ENCODE measurements at places on chromosomes 12 and 14.

GRCh38 chr12:9745199-9745598 lies 12.3 kb upstream of the CLECL1 start:
- DNase-seq = no peak

- no peak for DNase-seq
Measured at GRCh38 chr14:56145965-56146364, 27.8 kb downstream of the PELI2 start.

DNA sequence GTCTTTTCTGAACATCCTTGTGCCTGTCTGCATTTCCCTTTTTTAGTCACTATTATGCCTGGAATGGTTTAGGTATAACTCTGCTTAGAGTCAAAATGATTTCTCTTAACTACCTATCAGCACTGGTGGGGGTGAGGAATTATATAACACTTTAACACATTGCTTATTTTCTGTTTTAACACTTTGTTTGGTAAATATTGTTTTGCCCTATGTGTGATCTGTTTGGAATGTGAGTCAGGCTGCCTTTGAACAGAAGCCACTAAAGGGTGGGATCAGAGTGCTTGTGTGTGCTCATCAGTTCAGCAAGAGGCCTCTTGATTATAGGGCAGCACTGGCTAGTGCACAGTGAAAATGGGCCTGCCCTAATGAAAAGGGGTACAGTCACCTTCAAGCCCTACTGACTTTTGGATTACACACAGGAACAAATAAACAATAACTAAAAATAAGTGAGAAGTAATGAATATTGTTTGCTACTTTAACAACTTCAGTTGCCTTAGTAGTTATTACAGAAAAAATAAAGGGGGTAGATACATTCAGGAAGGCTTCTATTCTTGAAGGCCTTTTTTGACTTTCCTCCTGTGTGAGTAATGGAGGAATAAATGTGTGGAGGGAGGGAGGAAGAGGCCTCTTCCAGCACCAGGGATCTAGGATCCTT lies 23.2 kb downstream of the NGDN start:
- DNase-seq = no peak

- DNase-seq = no peak
Measured at GRCh38 chr12:50598321-50598862, 93.6 kb downstream of the DIP2B start.

DNA sequence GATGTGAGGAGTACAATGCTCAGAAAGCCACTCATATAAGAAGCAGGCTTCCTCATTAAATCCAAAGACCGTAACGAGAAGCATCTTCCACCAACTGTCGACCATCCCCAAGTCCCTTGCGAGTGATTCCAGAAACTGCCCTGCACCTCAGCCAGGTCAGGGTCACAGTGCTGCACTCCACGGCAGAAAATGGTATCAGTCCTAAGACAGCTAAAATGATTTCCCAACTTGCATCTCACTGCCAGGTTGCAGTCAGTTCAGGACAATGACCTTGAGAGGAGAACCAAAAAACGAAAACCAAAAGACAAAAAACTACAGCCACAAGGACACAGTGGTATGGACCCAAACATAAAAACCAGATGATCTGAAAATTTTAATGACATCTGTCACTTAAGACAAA lies 20.6 kb downstream of the SBNO1 start:
- DNase-seq = no peak
